ENCODE measurements at places on chromosomes 6 and 20.

DNA sequence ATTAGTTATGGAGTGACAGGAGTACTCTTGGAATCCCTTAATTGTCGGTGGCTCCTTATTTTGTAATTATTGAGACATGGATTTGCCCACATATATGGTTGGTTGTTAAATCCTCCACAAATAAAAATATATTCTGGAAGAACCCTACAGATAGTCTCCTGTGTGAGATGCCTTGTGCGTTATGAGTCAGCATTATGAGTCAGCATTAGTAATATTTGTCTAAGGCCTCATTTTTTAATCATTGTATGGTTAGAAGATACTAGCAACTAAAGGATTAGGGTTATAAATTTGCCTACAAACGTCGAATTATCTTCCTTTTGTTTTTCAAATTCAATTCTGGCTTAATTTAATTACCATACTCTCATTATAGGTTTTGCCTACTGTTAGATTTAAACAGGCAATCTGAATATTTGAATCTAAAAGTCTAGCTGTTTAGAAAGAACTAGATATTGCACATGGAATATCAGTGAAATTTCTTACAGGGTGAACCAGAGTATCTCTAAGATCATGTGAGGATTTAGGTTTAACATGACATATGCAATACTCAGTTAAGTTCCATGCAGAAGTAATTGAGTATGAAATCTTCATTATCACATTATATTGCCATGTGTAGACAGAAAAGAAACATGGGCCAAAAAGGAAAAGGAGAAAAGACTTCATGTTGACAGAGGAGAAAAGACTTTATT, 5.9 kb downstream of the C6orf58 start:
- DNase-seq = no peak

DNA sequence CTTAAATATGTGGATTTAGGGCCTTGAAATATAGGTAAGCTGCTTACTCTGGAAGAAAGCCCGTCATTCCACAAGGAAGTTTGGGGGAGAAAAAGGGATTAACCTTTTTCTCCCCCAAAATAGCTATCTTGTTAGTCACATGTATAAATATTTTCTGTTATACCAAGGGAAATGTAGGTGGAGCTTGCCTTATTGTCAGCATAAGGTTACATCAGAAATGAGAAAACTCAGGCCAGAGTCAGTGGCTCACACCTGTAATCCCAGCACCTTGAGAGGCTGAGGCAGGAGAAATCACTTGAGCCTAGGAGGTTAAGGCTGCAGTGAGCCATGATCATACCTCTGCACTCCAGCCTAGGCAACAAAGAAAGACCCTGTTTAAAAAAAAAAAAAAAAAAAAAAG, 129.9 kb downstream of the LRFN2 start:
- no peak for DNase-seq

DNA sequence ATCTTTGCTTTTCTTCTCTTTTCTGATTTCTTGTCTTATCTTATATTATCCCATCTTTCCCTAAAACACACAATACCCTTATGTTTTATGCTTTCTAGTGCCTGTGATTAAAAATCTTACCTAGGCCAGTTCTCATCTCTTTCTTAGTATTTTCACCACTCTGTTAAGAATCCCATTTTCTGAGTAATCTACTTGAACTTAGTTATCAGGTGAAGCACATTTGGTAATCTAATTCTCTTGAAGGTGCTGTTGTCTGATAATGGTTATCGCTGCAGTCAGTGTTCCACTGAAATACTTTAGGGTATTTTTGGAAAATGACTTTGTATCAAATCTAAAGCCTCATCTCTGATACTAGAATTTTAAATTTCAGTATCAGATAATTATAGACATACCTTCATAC, 192.5 kb upstream of the MAN1A1 start:
- DNase-seq = no peak

DNA sequence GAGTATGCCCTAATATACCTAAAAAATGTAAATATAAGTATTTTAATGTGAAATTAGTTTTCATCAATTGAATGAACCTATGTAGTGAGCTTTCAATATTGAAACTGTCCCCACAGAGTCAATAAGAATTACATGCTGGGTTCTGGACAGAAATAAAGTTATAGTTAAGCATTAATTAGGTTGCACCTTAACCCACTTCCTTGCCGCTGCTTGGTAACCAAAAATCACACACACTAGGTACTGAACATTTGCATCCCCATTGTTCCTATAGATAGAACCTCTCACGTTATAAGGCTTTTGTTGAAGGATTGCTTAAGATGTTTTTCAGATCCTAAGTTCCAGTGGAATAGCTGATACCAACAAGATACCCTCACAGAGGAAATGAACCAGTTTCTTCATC, 237.1 kb upstream of the OPRM1 start:
- DNase-seq = no peak

GRCh38 chr6:73565767-73566485, 45.1 kb upstream of the EEF1A1 start:
- DNase-seq = no peak

DNA sequence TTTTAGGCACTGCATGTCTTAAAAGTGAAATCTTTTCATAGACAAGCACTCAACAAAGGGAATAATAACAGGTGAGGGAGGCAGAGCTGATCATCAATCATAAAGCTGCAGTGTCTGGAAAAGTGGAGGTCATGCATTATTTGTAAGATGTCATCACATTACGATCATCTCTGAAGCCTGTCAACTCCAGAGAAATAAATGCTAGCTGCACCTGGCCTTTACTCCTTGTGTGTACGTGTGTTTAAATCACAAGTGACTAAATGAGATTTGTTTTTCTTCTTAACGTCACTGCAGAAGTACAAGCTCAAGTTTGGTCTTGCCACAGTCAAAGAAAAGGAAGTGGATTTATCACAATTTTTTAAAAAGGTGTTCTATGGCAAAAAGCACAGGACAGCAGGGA, 275.5 kb upstream of the SGK1 start:
- DNase-seq = no peak

- no peak for DNase-seq
These were observed 80.6 kb downstream of the ADGB start for GRCh38 chr6:146679386-146679785.

- DNase-seq = no peak
These were observed 211.1 kb upstream of the KCNQ5 start for GRCh38 chr6:72410769-72411168.

GRCh38 chr20:63253438-63254231, 628 bp downstream of the NKAIN4 start:
- no peak for DNase-seq

GRCh38 chr20:46296526-46297250, 11.6 kb downstream of the CDH22 start:
- no peak for DNase-seq

DNA sequence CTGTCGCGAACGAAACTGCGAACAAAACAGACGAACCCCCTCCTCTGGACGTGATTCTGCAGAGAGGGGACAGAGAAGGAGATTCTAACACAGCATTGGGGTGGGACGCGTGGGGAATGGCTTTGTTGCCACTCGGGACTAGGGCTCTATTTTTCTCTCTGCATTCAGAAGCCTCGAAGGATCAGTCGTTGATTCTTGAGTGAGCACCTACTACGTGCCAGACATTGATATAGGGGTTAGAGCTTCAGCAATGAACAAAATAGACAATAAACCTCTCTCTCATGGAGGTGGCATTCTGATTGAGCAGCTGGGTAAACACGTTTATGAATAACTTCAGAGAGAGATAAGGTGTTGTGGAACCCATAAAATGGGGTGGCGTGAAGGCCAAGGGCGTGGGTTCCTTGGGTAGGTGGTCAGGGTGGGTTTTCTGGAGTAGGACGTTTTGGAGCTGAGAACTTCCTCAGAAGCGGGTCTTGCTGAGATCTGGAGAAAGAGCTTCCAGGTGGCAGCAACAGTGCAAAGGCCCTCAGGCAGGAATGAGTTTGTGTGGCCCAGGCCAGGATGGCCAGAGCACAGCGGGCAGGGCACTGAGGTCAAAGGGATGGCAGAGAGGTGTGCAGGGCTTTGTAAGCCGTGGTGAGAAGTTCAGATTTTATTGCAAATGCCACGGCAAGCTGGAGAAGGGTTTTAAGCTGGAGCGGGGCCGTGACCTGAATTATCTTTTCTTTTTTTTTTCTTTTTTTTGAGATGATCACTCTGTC, 884 bp downstream of the SLC2A10 start:
- DNase-seq = no peak

GRCh38 chr20:8803065-8803464, 265.8 kb upstream of the PLCB4 start:
- DNase-seq = no peak

- DNase-seq = no peak
These were observed 71.2 kb downstream of the SESN1 start for GRCh38 chr6:109023356-109023925.

DNA sequence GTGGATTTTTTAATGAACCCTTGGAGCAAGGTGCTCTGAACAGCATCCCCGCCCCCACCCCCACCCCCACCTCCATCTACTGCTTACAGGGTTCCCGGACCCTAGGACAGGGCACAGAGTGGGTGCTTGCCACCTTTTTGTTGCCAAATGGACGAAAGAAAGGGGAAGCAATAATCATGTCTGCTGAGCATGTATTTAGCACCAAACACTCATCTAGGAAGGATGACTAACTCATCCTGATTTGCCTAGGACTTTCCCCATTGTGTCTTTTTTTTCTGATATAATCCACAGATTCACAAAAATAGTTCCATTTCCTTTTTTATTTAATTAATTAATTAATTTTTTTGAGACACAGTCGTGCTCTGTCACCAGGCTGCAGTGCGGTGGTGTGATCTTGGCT, 1.2 kb upstream of the PLTP start:
- DNase-seq = no peak

- DNase-seq = no peak
These were observed 45.4 kb upstream of the BMP6 start for GRCh38 chr6:7680393-7681075.

DNA sequence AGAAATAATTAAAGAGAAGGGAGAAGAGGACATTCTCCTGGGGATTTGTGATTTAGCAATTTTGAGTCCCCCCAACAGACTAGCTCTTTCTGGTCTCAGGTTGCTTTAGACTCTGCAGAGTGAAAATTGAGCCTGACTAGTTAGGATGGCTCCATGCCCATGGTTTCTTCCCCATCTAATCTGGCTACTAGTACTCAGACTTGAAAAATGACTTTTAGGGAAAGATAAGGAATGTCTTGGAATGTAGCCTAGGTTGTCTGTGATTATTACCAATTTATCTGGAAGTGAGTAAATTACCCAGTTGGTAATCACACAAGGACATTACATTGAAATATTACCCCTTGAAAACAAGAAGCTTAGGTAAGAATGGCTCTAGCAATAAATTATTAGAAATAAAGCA, 4.2 kb downstream of the BEND6 start:
- no peak for DNase-seq

DNA sequence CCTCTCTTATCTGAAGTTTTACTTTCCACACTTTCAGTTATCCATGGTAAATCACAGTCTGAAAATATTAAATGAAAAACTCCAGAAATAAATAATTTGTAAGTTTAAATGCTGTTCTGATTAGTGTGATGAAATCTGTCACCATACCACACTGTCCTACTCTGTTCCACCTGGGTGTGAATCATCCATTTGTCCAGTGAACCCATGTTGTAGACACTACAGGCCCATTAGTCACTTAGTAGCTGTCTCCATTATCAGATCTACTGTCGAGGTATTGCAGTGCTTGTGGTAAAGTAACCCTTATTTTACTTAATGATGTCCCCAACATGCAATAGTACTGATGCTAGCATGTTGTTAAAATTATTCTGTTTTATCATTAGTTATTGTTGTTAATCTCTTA, 29.2 kb upstream of the MMS22L start:
- DNase-seq = no peak

- no peak for DNase-seq
These were observed 137.9 kb downstream of the DTNBP1 start for GRCh38 chr6:15524861-15525401.

GRCh38 chr6:118770112-118770788, 118.9 kb upstream of the CEP85L start:
- no peak for DNase-seq

GRCh38 chr20:38896009-38896594, 30.1 kb upstream of the FAM83D start:
- no peak for DNase-seq

DNA sequence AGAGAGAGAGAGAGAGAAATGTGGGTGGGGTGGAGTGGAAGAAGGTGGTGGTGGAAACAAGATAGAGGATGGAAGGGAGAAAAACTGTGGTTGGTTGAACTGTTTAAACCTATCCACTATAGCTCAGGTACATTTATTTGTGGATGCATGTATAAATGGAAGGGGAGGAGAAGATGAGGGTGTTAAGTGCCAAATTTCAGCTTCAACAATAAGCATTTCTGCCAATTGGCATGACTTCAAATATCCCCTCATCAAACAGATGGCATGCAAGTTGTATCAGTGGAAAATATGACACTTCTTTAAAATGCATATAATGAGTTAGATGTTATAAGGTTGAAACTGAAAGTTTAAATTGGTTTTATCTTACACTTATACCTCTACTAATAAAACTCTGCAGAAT, 216.1 kb downstream of the LMBRD1 start:
- no peak for DNase-seq

GRCh38 chr6:48957781-48958180, 505.3 kb downstream of the MMUT start:
- DNase-seq = no peak

- DNase-seq = no peak
These were observed 235.2 kb downstream of the SOX4 start for GRCh38 chr6:21828704-21829103.

DNA sequence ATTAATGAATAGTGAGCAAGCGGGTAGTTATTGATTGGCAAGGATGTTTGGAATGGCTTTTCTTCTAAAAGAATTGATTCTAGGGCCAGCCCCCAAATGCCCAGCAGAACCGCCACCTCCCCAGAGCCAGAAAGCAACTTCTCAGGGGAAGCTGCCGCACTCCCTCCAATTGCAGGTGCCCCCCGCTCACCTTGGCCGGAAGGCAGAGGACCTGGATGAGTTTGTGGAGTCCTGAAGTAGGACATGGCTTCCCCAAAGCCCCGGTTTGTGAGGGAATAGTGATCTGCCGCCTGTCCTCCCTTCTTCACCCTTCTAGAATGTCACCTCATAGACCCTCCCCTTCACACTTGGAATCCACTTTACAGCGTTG, at the start of gene SPATA25:
Gene SPATA25, minus strand, starts transcription at position 277 of the 370 bp plus-strand sequence. Its CDS starts 32 bp downstream, at position 245.
- DNase-seq = no peak

DNA sequence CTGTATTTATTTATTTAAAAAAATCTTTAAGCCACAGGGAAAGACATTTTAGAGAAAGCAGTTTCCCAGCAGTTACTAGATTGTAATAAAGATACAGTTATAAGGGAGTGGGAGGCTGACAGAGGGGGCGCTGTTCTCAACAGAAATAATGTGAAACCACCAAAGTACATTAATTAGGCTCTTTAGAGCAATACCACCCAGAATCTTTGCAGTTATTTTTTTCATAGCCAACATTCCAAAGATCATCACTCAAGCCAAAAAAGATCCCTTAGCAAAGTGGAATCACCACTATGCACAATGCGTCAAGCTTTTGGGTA, 331.3 kb upstream of the DEFB112 start:
- no peak for DNase-seq

- no peak for DNase-seq
These were observed 49.4 kb upstream of the CARMIL1 start for GRCh38 chr6:25229671-25230321.

GRCh38 chr20:4613184-4613583, 108.5 kb upstream of the PRND start:
- no peak for DNase-seq
